Renal pelvis (tissue), 12 donors: ENCODE measurements at places on chromosomes 2 and 18.
A peak's percentile ranks its signal among the peaks of the same experiment; 100 is the strongest.

- DNase-seq = no peak
These were observed 460.7 kb upstream of the FANCL start for GRCh38 chr2:58701688-58702301.

DNA sequence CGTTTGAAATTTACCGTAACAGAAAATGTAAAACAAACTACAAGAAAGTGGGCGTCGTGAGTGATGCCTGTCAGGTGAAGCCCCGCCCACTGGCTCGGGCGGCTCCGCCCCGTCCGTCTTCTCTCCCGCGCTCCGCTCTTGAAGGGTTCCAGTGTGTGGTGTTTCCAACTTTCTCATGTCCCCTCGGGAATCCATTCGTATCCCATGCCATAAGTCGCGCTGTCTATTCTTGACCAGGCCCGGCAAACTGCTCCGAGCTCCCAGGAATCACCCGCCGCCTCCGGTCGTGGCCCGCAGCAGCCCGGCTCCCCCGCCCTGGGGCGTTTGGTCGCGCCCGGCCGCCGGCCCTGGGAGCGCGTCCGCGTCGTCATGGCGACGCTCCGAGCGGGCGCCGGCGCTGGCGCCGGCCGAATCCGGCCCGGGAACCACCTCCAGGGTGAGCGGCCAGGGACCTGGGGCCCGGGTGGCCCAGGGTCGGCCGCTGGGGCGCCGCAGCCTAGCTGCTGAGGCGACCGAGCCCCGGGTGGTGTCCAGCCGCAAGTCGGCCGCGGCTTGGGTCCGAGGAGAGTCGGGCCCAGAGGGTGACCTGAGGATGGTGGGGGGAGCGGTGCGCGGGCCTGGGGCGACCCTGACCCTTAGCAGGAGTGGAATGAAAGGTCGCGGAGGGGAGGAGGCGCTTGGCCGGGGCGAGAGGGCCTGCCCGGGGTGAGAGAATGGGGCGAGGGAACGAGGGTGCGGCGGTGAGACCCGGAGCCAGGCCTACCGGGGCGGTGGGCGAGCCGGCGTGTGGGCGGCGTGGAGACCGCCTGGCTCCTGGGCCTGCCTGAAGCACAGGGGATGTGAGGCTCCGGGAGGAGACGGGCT, at the start of gene CFAP221:
Gene CFAP221 (plus strand): TSS at position 375 of the 864 bp plus-strand sequence. CDS start 1,683 bp downstream, outside the sequence.
- DNase-seq = peak; percentile 80

- DNase-seq = peak; percentile 12
These were observed 29.4 kb downstream of the MAP4K3 start for GRCh38 chr2:39407516-39408296.

- DNase-seq = no peak
These were observed 171.3 kb upstream of the PGAP1 start for GRCh38 chr2:197097578-197098366.

DNA sequence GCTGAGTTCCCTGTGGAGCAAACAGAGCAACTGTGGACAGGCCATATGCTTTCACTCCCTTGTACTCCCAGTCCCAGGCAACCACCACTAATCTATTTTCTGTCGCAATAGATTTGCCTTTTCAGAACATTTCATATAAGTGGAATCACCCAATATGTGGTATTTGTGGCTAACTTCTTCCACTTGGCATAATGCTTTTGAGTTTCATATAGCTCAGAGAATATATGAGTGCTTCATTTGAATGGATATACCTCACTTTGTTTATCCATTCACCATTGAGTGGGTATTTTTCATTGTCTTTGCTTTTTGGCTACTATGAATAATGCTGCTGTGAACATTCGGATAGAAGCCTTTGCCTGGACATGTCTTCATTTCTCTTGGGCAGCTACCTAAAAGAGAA, 151.9 kb downstream of the CERS6 start:
- no peak for DNase-seq

DNA sequence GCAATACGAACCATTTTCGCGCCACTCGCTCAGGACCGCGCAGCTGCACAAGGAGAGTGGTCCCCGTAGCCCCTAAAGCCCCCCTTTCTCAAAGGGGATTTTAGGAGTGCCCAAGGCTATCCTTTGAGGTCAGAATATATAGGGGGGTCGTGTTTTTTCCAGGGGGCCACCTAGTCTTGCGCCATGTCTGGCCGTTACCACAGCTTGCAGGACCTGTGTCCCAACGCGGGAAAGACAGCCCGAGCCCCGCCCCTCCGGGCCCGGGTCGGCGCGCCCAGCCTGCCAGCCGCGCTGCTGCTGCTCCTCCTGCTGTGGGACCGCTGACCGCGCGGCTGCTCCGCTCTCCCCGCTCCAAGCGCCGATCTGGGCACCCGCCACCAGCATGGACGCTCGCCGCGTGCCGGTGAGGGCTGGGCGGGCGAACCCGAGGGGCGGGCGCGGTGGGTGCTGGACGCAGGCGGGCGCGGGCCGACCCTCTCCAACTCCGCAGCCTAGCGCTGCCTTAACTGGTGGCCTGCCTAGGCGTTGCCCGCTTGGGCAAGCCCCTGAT, at the start of gene CDCA7:
Gene CDCA7 (plus strand): TSS at position 291 of the 550 bp plus-strand sequence. CDS start 92 bp downstream, at position 383.
- peak; percentile 70 for DNase-seq

GRCh38 chr18:23263551-23264235, 128.4 kb downstream of the CABLES1 start:
- DNase-seq = no peak

DNA sequence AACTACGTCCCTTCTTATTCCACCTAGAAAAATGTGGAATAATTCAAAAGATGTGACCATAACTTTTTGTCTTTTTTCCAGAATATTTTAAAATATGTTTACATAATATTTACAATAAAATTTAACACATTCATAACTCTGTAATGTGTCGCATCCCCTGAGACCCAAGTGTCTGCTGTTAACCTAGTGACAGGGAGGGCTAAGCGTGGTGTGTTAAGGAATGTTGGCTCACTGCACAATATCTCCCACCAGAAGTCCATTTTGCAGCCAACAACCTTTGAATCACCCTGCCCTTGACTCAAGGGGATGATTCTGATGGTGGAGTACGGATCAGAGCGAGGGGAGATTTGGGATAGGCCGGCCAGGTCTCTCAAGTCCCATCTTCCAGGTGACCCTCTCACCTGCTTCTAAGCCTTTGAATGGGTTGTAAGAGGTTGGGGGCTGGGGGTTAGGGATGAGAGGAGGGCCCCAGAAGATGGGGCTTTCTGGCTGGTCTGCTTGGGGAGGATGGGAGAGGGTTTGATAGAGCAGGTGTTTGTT, 43.3 kb downstream of the SERTAD2 start:
- DNase-seq = no peak

DNA sequence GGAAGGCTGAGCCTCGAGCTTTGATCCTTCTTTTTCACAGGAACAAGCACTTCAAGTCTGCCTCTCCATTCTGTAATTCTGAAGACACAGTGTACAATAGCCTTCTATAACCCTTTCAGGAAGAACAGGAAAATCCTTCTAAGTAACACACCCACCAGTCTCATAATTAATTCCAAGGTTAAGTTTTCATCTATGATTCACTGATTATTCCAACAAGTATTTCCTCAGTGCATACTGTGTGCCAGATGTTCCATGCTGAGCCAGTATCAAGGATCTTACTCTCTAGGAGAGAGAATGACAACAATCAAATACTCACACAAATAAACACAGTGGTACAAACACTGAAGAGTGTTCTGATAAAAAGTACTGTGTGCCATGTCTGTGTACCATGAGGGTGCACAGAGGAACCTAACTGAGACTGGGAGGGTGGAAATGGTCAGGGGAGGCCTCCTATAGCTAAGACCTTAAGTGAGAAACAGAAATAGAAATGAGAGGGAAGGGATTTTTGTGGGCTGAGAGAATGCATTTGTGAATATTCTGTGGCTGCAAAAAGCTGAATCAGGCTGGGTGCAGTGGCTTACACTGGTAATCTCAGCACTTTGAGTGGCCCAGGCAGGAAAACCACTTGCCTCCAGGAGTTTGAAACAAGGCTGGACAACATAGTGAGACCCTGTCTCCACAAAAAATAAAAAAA, 7.3 kb upstream of the MTLN start:
- no peak for DNase-seq

DNA sequence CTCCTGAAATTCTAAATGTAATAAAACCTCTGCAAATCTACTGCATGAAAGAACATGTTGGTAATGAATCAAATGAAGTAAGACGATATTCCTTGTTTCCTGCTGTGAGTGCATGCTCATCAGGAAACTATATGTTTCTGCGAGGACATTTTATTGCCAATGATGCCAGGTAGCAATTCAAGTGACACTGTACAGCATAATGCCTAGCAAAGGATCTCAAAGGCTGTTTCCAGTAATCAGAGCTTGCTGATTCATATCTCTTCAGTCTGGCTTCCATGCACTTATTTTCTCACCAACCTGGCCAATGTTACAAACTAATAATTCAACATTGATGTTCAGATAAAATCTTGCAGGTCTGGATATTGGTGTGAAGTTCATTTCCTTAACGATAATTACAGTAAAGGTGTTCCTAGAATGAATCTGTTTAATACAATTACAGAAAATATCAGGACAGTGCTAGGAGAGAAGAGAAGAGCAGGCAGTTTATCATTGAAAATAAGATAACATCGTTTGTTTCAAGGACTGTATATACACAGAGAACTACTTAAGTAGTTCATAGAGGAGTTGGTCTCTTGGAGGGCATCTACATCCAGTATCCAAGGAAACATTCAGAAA, 568.5 kb upstream of the SOX11 start:
- no peak for DNase-seq

DNA sequence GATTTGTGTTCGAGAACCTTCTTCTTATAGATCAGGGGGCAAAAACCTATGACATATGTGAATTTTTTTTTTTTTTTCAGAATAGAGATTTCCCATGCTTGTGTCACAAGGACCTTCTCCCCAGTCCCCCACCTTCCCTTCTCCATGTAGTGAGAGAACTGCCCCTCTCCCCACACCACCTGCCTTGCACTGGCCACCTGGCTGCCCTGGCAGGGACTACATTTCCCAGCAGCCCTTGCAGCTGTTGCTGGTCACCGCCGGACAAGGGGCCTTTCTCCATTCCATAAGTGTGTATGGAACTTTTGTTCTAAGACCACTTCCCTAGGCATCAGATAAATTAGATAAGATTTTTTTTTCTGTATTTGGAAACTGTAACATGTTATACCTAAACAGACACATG, 22.2 kb downstream of the MBP start:
- DNase-seq = no peak

- no peak for DNase-seq
These were observed 47.9 kb downstream of the COL3A1 start for GRCh38 chr2:189022053-189022481.

DNA sequence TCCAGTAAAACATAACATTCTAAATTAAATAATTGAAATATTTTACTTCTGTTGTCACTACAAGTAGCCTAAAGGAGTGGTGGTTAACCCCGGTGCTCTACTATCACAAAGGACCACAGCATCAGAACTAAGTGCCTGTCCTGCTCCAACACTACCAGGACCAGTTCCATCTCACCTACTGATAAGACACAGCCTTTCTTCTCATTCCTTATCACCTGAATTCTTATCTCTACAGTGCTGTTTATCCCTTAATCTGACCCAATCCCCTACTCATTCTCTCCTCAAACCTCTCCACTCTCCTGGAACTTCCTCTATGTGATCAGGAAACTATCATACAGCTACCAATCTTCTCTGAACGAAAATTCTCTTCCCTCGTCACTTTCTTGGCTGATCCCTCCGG, 80.2 kb downstream of the ITSN2 start:
- DNase-seq = no peak

GRCh38 chr18:30763902-30764350, 278.6 kb downstream of the DSC3 start:
- DNase-seq = peak; percentile 62

DNA sequence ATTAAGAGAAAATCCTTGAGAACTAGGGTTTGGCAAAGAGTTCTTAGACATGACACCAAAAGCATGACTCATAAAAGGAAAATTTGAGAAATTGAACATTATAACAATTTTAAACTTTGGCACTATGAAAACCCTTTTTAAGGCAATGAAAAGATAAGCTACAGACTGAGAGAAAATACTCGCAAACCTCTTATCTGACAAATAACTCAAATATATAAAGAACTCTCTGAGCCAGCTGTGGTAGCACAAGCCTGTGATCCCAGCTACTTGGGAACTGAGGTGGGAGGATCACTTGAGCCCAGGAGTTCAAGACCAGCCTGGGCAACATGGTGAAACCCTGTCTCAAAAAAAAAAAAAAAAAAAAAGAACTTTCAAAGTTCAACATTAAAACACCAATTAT, 70.5 kb downstream of the FAM168B start:
- DNase-seq = no peak

GRCh38 chr2:235358981-235359471, 134.8 kb upstream of the AGAP1 start:
- no peak for DNase-seq

DNA sequence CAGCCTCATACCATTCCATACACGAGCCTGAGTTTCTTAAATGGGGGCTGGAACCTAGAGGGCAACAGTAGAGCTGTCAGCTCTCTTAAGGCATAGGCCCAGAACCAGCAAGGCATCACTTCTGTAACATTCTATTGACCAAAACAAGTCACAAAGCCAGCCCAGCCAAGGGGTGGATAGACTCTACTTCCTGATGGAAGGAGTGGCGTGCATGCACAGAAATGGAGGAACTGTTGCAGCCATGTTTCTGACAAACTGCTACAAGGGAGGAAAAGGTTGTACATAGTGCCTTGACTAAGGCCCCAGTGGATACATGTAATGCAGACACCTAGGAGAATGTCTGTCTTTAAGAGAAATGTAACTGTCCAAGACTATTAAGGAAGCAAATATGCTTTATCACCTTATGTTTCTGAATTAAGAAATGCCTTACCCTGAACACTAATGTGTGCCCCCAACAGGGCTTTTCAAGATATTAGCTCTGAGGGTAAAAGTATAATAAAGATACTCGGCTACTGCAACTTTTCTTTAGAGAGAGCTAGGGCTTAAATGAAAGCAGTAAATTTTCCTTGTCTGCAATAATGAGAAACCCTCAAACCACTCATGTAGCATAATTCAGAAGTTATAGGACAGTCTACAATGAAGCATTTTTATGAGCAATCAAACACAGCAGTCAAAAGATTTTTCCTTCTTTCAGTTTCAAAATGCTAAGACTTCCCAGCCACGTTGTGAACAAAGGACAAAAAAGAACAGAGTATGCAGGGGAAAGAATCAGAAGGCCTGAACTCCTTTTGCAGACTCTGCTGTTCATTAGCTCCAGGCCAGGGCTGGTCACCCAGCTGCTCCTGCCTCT, 35.1 kb upstream of the CDC42EP3 start:
- no peak for DNase-seq

DNA sequence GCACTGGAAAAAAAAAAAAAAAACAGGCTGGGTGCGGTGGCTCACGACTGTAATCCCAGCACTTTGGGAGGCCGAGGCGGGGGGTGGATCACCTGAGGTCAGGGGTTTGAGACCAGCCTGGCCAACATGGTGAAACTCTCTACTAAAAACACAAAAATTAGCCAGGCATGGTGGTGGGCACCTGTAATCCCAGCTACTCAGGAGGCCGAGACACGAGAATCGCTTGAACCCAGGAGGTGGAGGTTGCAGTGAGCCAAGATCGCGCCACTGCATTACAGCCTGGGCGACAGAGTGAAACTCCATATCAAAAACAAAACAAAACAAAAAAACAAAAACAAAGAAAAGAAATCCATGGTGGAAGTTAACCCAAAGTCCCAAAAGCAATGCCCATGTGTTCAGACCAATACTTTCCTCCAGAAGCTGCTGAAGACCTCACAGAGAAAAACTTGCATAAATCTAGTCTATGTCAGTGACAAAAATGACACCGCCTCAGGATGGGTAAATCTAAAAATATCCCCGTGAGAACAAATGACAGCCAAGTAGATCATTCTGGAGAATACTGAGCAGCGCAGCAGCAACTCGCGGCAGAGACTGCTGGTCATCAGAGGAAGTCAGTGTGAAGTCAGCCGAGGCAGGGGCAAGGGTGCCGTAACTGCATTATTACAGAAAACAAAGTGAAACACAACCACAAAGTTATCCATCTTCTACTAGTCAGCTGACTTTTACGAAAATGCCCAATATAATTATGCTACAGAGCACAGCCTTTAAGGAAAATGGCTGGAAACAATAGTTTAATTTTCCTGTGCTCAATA, 41.0 kb downstream of the LPIN2 start:
- no peak for DNase-seq
